Activated effector memory CD4-positive, alpha-beta T cell treated with anti-CD3 and anti-CD28 coated beads, Interleukin-2, amount 50 U/mL, for 16 hours (primary cell): ENCODE measurements at places on chromosomes 5 and 9.

DNA sequence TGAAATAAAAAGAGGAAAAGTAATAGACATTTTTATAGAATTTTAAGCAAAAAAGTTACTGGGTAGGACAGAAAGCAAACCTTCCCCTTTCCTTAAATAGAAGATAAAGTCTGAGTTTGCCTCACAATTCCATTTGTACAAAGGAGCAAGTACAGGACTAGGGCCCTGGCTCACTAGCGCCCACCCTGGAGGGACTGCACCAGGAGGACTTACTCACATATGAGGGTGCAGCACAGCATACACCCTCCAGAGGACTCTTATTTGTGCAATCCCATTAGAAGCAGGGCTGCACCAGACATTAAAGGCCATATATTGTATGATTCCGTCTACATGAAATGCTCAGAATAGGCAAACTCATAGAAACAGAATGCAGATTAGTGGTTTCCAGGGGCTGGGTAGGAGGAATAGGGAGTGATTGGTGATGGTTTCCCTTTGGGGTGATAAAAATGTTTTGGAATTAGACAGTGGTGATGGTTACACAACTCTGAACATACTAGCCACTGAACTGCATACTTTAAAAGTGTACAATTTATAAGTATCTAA lies 4.5 kb downstream of the REEP5 start:
- no peak for DNase-seq

DNA sequence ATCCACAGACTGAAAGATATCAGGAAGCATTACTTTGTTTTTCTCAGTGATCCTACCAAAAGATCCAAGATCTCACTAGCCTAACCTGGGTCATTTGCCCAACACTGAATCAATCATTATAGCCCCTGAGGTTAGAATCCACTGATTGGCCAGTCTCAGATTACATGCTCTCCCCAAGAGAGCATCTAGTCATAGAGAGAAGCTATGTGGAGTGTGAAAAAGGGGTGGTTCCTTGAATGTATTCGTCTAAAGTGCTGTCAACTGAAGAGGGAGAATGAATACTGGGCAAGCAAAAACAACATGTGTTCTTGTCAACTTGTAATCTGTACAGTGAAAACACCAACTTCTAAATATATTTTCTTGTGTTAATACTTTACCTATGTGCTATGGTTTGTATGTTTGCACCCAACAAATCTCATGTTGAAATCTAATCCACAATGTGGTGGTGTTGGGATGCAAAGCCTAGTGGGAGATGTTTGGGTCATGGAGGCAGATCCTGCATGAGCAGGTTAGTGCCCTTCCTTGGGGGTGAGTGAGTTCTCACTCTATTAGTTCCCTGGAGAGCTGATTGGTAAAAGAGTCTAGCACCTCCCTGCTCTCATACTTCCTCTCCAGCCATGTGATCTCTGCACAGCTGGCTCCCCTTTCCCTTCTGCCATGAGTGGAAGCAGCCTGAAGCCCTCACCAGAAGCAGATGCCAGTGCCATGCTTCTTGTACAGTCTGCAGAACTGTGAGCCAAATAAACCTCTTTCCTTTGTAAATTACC lies 60.3 kb upstream of the PJA2 start:
- no peak for DNase-seq

GRCh38 chr9:89519366-89519805 lies 21.5 kb upstream of the SEMA4D start:
- peak; percentile 65 for DNase-seq

DNA sequence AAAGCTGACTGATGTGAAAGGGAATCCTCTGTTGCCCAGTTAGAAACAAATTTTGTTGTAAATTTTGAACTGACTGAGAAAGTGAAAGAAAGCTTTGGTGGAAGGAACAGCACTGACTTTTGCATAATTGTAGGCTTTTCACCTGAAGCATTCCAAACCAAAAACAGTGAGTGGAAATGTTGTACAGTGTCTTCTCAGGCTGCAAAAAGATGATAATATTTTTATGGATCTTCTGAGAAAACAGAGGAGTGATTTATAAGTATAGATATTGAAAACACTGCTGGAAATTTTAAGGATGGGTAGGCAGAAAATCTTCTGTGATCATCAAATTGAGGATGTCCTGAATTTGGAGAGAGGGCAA lies 40.0 kb downstream of the LURAP1L start:
- no peak for DNase-seq

DNA sequence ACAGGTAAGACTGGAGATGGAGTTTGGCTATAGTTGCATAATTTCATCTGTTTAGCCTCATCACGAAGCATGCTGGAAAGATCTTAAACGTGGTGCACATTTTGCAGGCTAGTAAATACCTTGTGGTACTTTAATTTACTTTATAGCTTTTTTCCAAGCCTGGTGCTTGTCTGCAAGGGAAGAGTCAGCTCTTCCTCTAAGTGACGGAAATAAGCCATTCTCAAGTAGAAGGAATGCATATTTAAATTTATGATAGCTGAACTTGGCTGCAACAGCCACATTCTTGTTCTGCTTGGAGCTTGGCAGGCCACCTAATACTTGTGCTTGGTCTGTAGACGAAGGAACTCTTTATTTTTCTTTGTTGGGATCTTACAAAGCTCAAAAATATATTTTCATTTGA lies 188.0 kb upstream of the PIK3R1 start:
- no peak for DNase-seq

GRCh38 chr5:158814521-158814920 lies 285.2 kb downstream of the EBF1 start:
- no peak for DNase-seq

GRCh38 chr9:72401396-72401795 lies 36.4 kb upstream of the ZFAND5 start:
- DNase-seq: no peak

- DNase-seq: no peak
Measured at GRCh38 chr9:107161338-107161737, 121.7 kb upstream of the RAD23B start.

DNA sequence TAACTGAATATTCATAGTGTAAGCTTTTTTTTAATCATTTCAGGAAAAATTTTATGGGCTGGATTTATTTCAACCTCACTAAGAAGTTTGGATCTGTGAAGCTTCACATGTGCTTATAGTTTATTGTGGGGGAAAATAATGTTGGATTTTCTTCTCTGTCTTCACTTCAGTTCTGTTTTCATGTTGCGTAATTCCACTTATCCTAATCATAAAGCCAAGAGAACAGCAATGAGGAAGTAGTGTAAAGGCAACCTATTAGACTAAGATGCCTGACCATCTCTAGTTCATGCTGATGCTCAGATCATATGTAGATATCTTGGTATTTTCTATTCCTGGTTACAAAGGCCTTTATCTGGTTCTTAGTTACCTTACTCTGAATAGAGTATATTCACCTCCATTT lies 50.0 kb downstream of the CD180 start:
- DNase-seq: no peak

- DNase-seq: no peak
Measured at GRCh38 chr9:111389406-111389805, 59.4 kb upstream of the OR2K2 start.
